ENCODE measurements at places on chromosomes 3 and 15.

DNA sequence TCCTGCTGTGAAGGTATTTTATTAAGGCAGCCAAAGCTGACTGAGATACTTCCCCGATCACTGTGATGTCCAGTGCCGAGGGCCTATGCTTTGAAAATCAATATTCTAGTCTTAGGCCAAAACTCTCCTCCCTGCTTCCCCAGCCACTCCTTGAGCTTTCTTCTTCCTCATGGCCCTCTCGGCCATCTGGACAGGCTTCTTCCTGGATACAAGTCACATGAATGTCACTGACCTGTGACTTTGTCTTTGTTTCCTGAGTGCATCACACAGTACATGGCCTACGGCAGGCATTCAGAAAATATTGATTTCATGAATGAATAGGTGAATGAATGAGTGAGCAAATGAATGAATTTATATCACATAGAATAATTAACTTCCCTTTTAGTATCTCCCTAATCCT, 24.6 kb upstream of the HES1 start:
- no peak for DNase-seq

DNA sequence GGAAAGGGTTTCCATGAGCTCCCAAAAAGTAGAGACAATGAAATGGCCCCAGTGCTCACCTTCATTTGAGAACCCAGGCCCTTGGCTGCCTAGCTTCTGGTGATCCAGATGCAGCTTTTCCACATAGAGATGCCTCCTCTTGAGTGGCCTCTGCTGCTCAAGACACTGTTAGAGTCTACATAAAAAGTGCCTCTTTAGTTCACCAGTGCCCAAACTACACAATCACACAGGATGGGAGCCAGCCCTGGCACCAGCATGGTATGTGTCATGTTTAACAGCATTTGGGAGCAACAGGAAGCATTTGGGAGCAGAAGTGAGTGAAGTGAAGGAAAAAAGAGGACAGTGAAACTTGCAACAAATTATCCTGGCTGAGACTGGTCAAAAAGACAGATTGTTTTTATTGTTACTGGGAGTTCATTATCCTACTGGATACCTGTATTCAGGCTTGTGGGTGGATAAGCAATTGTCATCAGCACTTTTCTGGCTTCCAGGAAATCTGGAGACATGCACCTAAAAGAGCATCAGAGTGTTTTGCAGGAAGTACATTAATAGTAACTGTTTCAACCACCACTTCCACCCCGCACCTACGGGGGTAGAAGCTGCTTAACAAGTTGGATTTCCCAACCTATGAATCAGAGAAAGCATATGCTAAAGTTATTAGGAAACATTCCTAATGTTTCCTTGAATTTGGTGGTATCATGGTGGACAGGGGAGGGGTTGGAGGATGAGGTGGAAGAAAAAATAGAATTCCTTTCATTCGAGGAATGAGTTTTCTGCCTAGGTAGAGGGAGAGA, 416.2 kb downstream of the IGSF11 start:
- DNase-seq: no peak

- no peak for DNase-seq
These were observed 1.3 kb upstream of the DENND6A start for GRCh38 chr3:57694146-57694545.

DNA sequence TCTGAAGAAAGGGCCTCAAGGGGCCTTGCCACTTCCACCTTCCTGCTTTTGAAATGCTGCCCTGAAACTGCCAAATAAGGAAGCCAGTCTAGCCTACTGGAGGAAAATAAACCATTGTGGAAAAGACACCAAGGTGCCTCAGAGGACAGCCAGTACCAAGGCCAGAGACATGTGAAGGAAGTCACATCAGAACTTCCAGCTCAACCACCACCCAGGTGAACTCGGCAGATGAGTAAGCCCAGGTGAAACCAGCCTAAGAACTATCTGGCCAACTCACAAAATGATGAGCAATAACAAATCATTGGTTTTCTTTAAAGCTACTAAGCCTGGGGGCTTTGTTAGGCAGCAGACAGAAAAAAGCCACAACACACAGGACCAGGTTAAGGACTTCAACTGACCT, 103.0 kb downstream of the MAGI1 start:
- DNase-seq: no peak

- no peak for DNase-seq
These were observed 371.3 kb downstream of the ZBBX start for GRCh38 chr3:167008791-167009190.
